ENCODE measurements at places on chromosomes 11 and 22. TPM values are rescaled to one million over a fixed set of nuclear protein-coding genes. Genes with fewer than 3 reads are reported as not detected.

The SPTBN2 gene
- total RNA-seq = 11.2 TPM

The IL17REL gene
- not detected for total RNA-seq

The SF1 gene
- 173 TPM for total RNA-seq

The CTSW gene
- total RNA-seq = 0.09 TPM

The KCNQ1 gene
- 0.19 TPM for total RNA-seq

The TYR gene
- total RNA-seq = not detected

The UCP2 gene
- 84.6 TPM for total RNA-seq

The LINC01488 gene
- total RNA-seq = not detected

The FAM227A gene
- total RNA-seq = 0.71 TPM
